ENCODE measurements at places on chromosomes 3 and 15.

DNA sequence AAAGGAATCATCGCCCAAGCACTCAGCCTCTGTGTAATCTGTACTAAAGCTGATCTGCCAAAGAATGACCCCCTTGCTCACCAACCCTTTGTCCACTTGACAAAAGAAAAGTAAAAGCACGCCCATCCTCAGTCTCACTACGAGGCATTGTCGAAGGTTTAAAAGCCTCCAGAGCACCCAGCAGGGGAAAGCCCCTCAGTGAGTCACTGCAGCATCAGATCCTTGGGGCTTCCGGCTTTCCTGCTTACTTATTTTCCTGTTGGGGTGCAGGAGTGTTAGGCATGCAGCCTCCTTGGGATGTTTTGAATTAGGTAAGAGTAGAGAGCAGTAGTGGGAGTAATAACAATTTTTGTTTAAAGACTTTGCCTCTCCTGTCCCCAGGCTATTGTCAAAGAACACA is 216.1 kb downstream of the MTHFS start:
- DNase-seq: no peak

DNA sequence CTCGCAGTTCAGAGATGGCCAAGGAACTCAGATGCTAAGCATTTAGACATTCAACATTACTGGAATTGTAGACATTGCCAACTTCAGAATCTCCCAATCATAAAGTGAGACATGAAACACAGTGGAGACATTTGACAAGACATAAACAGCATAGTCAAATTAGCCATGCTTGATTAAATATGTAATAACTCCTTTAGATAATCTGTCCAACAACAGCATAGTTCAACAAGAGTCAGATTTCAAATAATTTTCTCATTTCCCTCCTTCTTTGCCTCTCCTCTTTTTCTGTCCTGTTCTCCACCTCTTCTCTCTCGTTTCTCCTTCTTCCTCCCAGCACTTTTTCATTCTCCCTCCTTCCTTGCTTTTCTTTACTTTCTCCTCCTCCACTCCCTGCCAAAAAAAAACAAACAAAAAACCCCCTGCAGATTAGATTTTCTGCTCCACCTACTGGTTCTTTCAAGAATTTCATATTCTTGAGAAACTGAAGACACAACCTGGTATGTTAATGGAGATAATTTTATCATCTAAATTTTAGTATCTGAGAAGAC is 20.2 kb downstream of the CPOX start:
- DNase-seq: no peak

GRCh38 chr15:32034106-32034505 is 3.8 kb downstream of the CHRNA7 start:
- no peak for DNase-seq

DNA sequence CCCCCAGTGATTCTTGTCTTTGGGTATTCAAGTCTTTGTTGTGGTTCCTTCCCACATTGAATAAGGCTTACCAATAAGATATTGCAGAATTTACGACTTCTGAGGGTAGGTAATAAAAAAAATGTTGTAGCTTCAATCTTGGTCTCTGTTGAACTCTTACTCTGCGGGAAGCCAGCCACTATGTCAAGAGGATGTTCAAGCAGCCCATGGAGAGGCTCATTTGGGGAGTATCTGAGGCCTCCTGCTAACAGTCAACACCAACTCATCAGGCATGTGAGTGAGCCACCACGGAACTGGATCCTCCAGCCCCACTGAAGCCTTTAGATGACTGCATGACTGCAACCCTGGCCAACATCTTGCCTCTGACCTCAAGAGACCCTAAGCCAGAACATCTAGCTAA is 3.2 kb upstream of the TBC1D23 start:
- DNase-seq: no peak

DNA sequence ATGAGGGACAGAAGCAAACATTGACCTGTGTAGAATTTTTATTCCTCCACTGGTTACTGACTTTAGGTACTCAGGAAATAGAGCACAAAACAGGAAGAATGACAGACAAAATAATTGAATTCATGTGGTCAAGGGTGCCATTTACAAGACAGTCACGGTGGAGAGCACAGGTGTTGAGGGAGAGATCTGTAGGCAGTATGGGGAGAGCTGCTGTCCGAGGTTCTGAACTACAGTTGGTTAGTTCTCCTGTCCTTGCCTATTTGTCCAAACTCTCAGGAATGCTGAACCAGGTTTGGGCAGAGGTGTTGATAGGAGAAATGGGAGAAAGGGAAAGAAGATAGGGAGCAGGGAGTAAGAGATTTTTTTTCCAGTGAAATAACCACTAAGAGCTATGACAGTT is 178.5 kb upstream of the ZBTB20 start:
- no peak for DNase-seq

DNA sequence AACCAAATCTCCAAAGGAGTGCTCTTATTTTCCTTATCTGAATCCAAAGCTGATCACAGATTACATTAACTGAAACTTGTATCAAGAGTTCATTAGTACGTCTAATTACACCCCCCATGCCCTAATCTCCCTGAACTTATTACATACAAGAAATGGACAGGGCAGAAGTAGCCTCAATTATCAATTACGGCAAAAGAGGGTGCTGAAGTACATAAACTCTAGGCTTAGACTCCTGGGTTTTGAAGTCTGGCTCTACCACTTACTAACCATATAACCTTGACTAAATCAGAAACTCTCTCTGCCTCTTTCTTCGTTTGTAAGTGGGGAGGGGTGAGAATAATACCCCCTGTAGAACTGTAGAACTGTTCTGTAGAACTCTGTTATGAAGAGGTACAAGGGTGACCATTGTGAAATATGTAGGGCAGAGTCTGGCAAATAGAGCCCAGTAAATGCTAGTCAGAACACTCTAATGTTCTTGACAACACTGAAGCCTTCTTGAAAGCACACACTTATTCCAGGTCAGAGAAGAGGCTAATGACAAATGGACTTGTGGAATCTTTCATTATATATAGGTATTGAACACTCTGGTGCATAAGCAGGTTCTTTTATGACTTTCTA is 19.6 kb upstream of the OR5K4 start:
- no peak for DNase-seq

DNA sequence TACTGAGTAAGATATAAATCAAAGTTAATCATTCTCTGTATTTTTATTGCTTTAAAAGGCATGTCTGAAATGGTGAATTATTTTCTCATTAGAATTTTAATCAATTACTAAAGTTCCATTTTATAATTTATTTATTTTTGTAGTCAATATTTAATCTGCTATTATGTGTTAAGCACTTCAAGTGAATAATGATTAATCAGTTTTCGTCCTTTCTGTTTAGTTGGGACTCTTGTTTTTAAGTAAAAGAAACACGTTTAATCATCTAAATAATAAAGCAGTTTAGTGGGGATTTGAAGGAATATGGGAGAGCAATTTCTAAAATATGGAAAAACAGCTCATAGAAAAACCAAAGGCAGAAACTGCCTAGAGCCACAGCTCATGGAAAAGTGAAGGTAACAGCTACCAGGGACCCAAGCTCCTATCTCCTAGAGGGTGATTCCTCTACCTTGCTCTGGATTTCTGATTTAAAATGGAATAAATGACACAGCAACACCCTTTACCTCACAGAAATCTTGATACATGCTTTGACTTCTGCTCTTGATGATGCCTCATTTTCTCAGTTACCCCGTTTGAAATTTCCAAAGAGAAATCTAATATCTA is 28.0 kb upstream of the SUCNR1 start:
- DNase-seq: no peak

GRCh38 chr3:192931825-192932224 is 14.2 kb upstream of the MB21D2 start:
- DNase-seq: no peak

GRCh38 chr3:48974076-48974864 is 15.8 kb upstream of the P4HTM start:
- DNase-seq: no peak

GRCh38 chr15:64010719-64011118 is 35.6 kb downstream of the DAPK2 start:
- no peak for DNase-seq

DNA sequence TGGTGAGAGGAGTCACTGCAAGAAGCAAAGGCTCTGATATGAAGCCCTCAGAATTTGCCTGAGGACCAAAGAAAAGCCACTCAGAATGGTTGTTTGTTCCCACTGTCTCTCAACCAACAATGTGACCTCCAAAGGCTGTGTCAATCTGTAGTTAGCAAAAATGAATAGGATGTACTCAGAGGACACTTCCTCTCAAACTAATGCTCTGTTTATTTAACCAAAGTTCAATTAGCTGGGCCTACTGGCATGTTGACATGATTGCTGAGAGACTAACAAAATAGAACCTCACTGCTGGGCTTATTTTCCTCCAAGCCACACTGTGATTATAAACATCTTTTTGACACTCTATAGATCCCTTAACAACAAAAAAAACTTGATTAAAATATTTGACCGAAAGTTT is 522.5 kb downstream of the OCA2 start:
- DNase-seq: no peak
